GM20000 (cell line): ENCODE measurements at places on chromosomes 11 and 22.

- DNase-seq, result no peak
Observed at GRCh38 chr11:15930442-15931025, 425.8 kb downstream of the SOX6 start.

GRCh38 chr11:92325416-92325815 is 100.8 kb downstream of the FAT3 start:
- DNase-seq, result no peak

DNA sequence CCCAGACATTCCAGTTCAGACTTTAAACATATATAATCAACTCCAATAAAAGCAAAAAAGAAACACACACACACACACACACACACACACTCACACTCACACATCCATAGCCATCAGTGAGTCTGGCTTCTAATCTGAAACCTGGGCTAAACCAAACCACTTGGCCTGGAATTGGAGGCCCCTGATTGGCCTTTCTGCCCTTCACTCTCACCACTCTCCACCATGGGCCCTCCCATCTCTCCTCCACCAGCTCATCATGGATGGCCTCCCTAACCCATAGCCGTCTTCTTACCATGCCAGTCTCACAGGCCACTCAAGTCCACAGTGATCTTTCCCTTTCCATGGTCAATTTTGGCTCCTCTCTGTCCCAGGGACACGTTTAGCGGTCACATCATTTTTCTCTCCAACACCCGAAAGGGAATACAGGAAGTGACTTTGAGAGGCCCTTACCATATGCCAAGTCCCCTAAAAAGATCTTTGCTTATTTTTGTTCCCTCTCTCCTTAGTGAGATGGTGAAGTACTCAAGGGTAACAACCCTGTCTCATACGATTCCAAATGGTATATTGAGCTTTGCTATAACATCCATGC is 66.6 kb downstream of the ENDOD1 start:
- DNase-seq, result no peak

- DNase-seq, result peak; percentile 59
Observed at GRCh38 chr22:33579448-33580093, 340.7 kb downstream of the LARGE1 start.

DNA sequence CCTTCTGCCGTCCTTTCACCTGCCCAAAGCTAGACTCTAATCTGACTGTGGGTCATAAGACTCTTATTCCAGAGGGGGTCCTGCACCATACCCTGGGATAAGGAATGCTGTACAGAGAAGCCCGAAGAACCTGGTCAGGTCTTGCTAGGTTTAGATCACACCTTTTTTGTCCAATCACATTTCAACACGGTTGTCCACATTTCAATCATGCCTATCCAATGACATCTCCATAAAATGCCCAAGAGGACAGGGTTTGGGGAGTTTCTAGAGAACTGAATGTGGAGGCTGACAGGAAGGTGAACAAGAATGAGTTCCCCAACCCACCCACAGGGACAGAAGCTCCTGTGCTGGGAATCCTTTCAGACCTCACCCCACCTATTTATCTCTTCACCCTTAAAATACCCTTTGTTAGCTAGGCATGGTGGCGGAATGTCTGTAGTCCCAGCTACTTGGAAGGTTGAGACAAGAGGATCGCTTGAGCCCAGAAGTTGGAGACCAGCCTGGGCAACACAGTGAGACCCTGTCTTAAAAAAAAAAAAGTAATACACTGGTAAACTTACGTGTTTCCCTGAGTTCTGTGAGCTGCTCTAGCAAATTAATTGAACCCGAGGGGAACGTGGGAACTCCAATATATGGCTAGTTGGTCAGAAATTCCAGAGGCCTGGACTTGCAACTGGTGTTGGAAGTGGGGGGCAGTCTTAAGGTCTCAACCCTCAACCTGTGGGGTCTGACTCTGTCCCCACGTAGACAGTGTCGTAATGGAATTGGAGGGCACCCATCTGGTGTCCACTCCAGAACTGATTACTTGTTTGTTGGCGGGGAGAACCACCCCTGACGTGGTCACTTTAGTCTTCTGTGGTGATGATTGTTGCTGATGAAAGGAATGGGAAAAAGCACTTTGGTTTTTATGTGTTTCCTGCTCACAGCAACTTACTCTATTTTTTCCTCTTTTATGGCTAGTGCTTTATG is 17.8 kb downstream of the TCIRG1 start:
- no peak for DNase-seq

GRCh38 chr22:29300807-29301601 is 5.4 kb upstream of the GAS2L1 start:
- no peak for DNase-seq

DNA sequence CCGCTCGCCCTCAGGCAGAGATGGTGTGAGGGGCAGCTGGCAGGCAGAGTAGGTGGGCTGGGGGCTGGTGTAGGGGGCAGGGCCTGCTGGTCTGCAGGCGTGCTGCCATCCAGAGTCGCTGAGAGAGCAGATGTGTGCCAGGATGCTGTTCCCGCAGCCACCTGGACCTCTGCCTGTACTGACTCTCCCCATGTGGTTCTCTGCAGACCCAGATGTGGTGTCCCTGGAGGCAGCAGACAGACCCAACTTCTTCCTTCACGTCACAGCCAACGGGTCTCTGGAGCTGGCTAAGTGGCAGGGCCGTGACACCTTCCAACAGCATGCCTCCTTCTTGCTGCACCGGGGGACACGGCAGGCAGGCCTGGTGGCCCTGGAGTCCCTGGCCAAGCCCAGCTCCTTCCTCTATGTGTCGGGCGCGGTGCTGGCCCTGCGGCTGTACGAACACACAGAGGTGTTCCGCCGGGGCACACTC is 58.6 kb downstream of the OTOG start:
- DNase-seq, result no peak

GRCh38 chr11:4441515-4441914 is 7.6 kb upstream of the OR52K2 start:
- DNase-seq, result no peak

- peak; percentile 80 for DNase-seq
Observed at GRCh38 chr11:119509969-119510401, 87.0 kb upstream of the THY1 start.

DNA sequence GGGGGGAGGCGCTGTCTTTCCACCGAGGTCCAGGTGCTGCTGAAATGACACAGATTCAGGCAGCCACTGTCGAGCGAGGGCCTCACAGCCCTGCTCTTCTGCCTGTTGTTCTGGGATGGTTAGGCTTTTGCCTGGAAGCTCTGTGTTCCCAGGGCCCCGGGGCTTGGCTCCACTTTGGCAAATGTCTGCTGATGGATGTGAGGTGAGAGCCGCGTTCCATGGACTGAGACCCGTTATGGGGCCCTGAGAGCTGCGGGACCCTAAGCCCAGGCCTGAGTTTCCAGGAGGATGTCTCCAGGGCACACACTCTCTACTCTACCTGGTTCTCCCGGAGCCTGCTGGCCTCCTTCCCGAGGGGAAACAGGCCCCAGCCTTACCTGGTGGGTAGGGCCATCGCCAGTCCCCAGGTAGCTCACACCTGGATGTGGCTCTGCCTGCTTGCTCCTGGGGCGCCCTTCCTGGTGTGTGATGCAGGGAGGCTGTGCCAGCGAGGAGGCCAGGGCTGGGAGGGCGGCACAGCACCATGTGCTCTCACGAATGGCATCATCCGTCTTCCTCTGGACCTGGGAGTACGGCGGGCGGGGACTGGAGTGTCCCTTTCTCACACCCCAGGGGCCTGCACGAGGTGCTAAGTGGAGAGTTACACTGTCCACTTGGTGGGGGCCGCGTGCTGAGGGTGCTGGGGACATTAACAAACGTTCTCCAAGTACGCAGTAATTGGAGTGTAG is 435.5 kb downstream of the TBC1D22A start:
- no peak for DNase-seq

- DNase-seq, result no peak
Observed at GRCh38 chr11:74278721-74279161, 32.7 kb downstream of the P4HA3 start.

GRCh38 chr11:105448703-105449079 is 161.2 kb upstream of the GRIA4 start:
- DNase-seq, result no peak

DNA sequence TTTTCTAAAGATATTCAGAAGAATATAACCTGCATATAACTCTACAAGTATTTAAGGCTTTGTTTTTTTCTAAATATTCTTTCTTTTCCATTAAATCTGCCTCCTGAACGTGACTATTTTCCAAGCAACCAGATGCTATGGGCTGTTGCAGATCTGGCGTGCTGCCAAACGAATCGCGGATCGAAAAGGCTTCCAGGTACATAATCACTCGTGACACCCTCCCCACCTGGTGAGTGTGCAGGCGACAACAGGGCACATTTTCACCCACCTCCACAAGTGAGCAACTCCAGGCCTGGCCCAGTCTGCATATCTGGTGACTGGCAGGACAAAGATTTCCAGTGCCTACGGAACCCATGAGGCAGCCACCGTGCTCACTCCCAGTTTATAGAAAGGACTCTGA is 660.1 kb downstream of the OPCML start:
- no peak for DNase-seq

GRCh38 chr22:22714600-22715335 is 70.4 kb downstream of the GGTLC2 start:
- DNase-seq, result peak; percentile 45

- no peak for DNase-seq
Observed at GRCh38 chr11:636511-637332, at the start of gene DRD4. TSS of gene DRD4 (plus strand) at chr11:637269. CDS start at chr11:637305, 36 bp downstream.

DNA sequence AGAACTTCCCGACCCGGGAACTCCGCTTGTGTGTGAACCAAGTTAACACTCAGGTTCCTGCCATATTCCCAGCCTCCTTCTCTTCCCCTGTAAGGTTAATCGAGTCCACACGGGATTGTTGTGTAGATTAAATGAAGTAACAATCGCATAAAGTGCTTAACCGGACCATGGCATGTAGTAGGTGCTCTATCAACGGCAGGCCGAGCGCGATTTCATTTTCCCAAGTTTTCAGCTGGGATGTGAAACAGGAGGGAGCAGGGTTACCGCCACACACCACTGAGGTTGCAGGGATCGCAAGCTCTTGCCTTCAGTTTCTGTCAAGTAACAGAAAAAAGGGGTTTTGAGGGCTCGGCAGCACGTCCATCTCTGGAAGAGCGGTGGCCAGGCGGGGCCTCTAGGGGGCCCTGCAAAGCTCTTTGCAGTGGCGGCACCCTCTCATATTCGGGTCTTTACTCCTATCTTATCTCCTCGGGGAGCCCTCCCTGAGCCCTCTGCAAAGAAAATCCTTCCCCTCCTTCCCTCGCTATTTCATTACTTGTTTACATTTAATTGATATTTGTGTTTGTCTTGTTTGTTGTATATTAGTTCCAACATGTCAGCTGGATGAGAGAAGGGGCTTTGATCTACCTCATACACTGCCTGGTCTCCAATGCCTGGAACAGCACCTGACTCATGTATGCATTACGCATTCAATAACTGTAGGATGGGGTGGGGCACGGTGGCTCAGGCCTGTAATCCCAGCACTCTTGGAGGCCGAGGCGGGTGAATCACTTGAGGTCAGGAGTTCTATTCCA is 816 bp upstream of the PLEKHA7 start:
- peak; percentile 83 for DNase-seq
